ENCODE measurements at places on chromosomes 16 and 17.

DNA sequence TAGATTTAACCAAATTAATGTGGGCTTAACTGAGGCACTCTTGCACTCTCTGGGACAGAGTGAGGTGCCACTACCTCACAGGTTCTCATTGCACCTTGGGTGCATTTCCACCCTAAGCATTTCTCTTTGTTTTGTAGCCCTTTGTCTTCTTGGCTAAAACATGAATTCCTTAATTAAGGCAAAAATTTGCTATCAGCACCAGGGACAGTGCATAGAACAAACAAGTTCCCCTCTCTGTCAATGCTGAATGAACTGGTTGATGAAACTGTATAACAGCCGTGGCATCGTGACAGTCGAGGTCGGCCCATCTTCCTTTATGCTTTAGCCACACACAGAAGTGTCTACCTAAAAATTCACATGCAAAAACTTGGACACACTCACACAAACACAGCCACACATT lies 74.8 kb downstream of the HS3ST2 start:
- DNase-seq = no peak

GRCh38 chr17:78046923-78047322 lies 81.6 kb downstream of the TMC6 start:
- peak; percentile 8 for DNase-seq

- no peak for DNase-seq
These were observed 121.9 kb downstream of the USP31 start for GRCh38 chr16:23027386-23027785.

GRCh38 chr16:10566613-10567012 lies 13.8 kb downstream of the EMP2 start:
- no peak for DNase-seq

DNA sequence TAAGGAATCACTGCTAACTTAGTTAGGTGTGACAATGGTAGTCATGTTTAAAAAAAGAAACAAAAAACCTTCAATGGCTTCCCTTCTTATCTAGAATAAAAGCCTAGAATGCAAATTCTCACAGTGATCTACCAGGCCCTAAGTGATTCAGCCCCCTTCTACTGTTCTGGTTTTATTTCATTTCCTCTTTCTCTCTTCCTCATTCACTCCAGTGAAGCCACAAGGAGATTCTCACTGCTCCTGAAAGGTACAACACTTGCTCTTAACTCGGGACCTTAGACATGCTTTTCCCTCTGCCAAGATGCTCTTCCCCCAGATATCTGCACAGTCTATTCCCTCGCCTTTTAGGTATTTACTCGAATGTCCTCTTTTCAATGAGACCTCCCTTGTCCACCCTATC lies 3.7 kb downstream of the PIGS start:
- no peak for DNase-seq

- no peak for DNase-seq
These were observed 141.8 kb downstream of the LAT start for GRCh38 chr16:29126616-29127015.

GRCh38 chr16:85639529-85640253 lies 26.6 kb downstream of the GSE1 start:
- no peak for DNase-seq

GRCh38 chr17:320809-321385 lies 31.7 kb downstream of the RPH3AL start:
- no peak for DNase-seq
